ENCODE measurements at places on chromosomes 16 and 17.

DNA sequence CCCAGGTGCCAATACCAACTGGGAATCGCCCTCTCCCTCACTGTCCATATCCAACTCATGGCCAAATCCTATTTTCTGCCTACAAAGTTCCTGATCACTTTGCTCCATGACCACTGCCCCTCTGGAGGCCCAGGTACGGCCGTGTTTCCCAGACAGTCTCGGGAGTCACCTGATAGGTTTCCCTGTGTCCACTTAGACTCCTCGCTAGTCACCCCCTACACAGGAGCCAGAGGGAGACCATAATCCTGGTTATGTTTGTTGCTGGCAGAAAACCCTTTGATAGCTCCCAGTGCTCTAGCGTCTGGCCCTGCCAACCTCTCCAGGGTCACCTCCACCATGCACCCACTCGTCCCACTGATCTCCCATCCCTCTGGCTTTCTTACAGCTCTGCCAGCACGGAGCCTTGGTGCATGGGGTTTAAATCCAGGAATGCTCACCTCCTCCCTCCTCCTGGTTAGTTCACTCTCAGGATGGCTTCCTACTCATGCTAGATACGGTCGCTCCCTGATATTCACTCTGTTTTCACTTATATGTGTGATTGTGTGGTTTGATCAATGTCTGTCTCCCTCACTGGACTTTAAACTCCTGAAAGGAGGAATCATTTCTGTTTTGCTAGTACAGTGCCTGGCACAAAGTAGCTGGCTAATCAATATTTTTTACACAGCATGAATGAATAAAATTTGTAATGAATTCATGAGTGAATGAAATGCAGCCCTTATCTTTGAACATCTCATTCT, 7.5 kb upstream of the CALB2 start:
- DNase-seq, result no peak

DNA sequence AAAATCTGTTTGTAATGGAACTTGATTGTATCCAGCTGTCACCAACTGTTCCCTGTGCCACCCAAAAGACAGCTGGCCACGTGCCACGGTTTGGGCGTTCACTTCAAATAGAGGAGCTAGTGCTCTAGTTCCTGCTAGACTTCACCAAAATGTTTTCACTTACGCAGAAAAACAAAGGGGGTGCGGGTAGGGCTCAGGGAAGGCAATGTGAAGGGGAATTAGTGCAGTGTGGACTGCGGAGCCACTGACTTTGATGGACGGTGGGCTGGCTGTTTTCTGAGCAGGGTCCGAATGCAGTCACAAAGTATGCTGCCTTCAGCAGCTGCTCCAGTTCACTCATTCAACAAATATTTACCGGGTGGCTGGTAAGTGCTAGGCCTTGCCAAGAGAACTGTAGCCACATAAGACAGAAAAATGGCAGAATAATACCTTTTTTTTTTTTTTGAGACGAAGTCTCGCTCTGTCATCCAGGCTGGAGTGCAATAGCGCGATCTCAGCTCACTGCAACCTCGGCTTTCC, 7.6 kb upstream of the CYTH1 start:
- no peak for DNase-seq

DNA sequence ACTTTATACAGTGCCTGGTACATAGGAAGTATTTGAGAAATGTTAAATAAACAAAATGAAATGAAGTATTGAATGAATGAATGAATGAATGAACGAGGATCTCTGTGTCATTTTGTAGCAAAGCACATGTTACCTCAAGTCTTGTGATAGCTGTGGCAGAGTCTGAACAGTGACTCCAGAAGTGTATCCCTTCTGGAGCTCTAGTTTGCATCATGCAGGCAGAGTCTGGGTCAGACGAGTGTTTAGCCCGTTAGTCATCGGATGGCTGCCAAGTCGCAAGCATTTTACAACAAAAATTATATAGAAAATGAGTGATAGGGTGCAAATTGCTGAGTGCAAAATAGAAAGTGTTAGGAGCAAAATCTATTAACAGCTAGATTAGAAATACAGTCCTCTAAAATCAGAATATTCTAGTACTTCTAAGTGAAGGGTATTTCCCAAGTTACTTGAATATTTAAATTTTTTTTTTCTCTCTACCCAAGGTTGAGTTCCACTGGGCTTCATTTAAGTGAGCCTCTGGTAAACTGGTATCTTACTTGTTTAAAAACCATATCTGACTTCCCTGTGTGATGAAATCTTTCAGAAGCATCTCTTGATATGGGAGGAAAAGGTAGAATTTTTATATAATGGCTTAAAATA, 113.3 kb downstream of the FTO start:
- no peak for DNase-seq

DNA sequence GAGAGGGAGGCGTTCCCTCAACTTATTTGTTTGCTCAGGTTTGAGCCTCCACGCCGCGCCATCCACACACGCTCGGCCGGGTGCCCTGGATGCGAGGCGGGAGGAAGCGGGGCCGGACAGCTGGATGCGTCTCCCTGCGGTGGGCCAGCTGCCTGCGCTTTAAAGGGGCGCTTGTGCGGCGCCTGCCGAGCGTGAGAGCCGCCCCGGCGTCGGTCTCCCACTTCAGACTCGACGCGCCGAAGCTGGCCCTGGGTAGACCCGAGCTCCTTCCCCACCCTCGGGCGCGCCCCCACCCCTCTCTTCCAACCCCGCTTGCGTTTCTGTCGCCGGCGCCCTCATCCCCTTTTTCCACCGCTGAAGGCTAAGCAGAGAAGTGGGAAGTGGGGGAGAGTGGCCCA, 527 bp upstream of the CHAD start:
- DNase-seq, result no peak

DNA sequence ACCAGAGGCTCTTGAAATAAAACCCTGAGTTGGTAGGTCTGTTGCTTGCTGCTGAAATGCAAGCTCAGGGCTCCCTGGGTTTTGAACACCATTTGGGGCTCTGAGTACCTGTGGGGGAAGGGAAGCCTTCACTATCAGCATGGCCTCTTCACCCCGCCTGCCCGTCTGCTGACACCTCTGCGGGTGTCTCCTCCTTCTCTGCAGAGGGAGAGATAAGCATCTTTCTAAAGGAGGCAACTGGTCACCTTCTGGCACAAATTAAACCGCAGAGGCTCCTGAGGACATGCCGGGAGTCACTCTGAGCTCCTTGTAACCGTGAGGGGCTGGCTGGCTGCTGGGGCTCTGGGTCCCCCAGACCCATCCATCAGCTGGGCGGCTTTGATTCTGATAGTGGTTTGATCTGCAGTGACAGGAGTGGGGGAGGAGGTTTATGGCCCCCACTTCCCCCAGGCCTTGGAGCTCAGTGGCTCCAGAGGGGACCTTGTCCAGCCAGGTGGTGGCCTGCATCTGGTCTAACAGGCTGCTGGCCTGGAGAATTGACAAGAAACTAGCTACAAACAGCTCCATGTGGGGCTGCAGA, 123.5 kb downstream of the IRF8 start:
- DNase-seq, result no peak

DNA sequence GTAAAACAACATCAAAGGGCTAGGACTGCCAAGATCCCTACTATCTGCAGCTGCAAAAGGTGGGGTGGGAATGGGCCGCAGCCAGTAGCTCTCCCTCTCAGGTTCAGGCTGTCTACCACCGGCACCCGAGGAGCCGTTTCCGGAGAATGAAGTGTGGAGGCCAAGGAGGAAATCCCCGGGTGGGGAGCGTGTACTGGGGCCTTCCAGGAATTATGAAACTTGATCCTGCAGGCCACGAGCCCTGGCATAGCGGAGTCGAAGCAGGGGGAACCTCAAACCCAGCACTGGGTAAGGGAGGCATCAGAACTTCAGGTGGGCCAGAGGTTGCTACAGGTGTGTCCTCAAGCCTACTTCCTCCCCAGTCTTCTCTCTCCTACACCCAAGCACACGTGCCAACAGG, 5.1 kb downstream of the INPP5K start:
- DNase-seq, result no peak

- DNase-seq, result no peak
Observed at GRCh38 chr17:67632141-67632540, 85.6 kb upstream of the NOL11 start.

GRCh38 chr17:82388922-82389283, 17.3 kb downstream of the UTS2R start:
- DNase-seq, result no peak

- DNase-seq, result no peak
Observed at GRCh38 chr16:75943705-75944514, 217.6 kb upstream of the CPHXL start.

- DNase-seq, result no peak
Observed at GRCh38 chr17:70517816-70518215, 348.5 kb downstream of the KCNJ2 start.

DNA sequence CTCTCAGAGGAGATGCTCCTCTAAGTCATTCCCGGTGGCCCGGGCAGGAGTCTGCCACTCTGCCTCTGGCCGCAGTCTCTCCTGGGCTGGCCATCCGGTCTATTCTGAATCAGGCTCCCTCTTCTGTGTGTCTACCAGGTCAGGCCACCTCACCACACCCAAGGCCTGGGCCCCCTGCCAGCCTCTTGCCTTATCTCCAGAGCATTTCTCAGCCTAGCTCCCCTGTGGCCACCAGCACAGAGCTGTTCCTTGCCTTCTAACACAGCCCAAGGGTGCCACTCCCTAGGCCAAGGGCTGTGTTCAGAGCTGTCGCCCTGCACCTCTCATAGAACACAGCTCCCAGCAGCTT, 55.3 kb downstream of the MYO18A start:
- DNase-seq, result no peak

GRCh38 chr17:14340857-14341754, 40.2 kb downstream of the HS3ST3B1 start:
- DNase-seq, result no peak

- DNase-seq, result no peak
Observed at GRCh38 chr16:58116529-58116928, 12.7 kb downstream of the CFAP20 start.

- DNase-seq, result no peak
Observed at GRCh38 chr16:67212766-67213165, 13.8 kb downstream of the ELMO3 start.

GRCh38 chr16:81588326-81589081, 143.9 kb downstream of the CMIP start:
- DNase-seq, result no peak

GRCh38 chr17:27378482-27379175, 77.6 kb upstream of the KSR1 start:
- DNase-seq, result no peak

- DNase-seq, result no peak
Observed at GRCh38 chr16:24825696-24826095, 20.1 kb upstream of the SLC5A11 start.

DNA sequence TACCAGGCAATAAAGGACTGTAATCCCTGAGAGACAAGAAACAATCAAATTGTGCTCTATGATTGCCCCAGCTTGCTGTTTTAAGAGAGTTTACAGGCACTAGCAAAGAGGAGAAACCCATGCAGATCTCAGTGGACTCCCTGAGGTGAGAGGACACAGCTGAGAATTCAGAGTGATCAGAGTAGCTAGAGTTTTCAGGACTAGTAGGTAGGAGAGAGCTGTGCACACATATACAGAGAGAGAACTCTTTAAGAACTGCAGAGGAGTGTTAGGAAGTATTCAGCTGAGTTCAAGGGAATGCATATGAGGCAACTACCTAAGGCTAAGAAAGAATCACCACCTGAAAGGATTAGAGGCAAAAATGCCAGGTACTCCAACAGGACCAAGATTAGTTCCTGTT, 904.8 kb downstream of the CDH8 start:
- DNase-seq, result no peak

- DNase-seq, result no peak
Observed at GRCh38 chr16:53948734-53949430, 244.9 kb downstream of the FTO start.

DNA sequence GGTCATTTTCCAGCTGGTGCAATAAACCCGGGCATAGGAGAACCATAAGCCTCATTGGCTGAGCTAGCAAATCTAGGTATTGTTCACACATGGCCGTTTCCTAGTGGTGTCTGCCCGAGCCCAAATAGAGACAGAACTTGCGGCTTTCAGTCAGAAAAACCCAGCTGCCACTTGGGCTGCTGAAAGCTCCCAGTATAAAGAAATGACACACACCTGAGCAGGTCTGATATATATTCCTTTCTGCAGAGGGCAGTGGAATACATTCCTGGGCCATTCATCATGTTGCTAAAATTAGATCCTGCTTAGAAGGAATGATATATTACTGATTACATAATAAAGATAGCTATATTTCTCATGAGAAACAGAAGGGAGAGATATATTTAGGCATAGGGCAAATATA, 83.9 kb upstream of the IRX5 start:
- DNase-seq, result no peak

GRCh38 chr16:12057266-12057665, 80.7 kb downstream of the SNX29 start:
- no peak for DNase-seq

DNA sequence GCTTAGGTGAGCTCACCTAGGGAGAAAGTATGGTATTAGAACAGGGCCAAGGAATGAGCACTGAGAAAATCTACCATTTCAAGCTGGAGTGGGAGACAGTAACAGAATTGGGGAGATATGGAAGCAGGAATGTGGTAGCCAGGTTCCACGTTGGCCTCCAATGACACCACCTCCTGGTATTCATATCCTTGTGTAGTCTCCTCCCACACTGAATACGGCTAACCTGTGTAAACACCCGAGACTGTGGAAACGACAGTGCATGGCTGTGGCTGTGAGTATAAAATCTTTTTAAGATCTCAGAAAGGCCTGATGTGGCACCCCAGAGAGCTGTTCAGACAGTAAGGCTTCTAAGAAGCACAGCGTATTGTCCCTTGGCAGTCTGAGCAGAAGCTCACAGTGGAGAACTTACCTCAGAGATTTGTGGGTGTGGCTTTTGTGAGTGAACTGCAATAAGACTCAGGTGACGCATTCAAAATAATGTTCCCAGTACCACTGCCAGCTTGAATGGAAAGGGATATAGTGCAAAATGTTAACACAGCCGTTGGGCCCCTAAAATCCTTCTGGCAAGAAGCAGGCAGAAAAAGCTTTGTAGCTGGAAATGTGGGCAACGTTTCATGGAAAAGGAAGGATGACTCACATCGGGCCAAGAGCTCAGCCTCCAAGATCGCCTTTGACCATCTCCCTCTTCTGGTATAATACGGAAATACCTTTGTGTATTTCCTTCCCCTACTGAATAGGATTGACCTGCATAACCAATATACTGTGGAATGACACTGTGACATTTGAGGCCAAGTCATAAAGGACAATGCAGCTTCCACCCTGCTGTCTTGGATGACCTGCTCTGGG, 14.4 kb downstream of the SDR42E1 start:
- no peak for DNase-seq

GRCh38 chr16:29316761-29317183, 89.7 kb downstream of the NPIPB11 start:
- DNase-seq, result no peak

DNA sequence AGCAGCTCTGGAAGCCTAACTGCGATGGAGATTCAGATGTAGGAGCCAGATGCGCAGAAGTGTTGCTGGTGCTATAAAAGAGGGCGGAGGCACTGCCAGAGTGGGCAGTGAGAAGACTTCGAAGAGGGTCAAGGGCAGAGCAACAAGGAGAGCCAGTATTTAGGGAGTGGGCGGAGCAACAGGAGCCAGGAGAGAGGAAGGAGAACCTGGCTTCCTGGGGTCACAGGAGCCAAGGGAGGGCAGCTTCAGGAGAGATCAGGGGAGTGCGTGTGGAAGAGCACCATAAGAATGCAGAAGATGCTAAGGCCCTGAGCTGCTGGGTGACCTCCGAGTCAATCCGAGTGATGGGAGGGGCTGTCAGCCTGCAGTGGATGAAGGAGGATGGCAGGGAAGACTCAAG, 14.4 kb upstream of the MRPS23 start:
- no peak for DNase-seq

Measured in NCI-H187 treated with DMSO at 0.1 percent for 48 hours (cell line).